ENCODE measurements at places on chromosomes 16 and 17.
A peak's percentile ranks its signal among the peaks of the same experiment; 100 is the strongest.

DNA sequence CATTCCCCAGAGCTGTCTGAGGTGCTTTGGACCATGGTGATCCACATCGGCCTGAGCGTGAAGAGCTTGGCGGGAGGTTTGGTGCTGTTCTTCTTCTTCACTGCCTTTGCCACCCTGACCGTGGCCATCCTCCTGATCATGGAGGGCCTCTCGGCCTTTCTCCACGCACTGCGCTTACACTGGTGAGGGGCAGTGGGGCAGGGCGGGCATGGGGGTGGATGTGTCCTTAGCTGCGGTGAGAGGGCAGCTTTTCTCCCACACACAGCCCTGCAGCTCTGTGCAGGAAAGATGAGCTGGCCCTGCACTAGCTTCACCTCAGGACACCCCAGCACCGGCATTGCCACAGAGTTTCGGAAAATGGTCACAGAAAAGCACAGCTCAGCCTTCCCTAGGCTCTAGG lies 21.8 kb upstream of the NAGLU start:
- DNase-seq = no peak

DNA sequence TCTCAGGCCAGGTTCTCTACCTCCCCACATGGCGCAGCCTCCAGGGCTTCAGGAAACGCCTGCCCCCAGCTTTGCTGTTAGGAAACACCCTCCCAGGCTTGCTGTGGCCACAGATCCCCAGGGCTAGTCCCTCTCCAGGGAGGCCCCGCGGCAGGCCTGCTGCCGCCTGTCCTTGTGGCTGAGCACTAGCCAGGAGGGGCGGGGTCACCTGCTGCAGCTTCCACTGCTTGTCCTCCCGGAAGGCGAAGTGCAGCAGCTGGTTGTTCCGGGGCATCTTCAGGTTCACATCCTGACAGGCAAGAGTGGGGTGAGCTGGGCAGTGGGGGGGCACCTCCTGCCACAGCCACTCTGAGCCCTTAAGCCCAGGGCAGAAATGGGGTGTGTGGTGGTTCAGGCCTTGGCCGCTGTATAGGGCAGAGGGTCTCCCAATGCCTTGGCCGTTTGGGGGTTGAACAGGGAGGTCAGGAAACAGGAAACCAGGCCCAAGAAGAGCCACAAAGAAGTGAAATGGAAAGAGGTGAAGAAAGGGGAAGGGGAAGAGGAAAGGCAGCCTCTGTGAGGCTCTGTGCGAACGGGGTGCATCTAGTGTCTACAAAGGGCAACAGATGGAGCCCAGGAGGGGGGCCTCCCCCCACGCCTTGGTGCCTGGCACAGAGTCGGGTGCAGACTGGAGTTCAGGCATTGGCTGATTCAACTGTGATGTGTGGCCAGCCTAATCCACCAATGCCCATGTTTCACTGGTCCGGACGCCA lies 2.0 kb downstream of the ROGDI start:
- no peak for DNase-seq

DNA sequence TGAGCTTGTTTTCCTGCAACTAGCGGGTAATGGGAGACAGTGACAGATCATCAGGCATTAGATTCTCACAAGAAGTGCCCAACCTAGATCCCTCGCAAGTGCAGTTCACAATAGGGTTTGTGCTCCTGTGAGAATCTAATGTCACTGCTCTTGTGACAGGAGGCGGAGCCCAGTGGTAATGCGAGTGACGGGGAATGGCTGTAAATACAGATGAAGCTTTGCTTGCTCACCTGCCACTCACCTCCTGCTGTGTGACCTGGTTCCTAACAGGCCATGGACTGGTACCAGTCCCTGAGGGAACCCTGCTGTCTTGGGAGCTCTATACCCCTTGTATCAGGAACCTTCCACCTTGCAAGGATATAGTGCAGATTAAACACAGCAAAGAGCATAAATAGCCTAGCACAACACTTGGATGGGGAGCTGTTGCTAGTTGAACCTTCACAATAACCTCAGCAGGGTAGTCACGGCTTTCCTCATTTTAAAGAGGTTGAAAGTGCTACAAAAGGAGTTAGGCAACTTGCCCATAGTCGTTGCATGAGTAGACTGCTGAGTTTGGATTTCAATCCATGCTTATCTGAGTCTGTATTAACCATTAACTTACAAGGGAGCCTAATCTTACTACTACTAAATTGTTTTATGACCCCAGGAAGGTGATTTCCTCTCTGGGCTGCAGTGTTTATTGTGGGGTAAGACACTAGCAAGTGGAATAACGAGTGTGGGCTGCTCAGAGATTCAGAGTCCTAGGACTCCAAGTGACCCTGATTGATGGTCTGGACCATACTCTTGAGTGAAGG lies 156.6 kb upstream of the ZFHX3 start:
- DNase-seq = no peak

DNA sequence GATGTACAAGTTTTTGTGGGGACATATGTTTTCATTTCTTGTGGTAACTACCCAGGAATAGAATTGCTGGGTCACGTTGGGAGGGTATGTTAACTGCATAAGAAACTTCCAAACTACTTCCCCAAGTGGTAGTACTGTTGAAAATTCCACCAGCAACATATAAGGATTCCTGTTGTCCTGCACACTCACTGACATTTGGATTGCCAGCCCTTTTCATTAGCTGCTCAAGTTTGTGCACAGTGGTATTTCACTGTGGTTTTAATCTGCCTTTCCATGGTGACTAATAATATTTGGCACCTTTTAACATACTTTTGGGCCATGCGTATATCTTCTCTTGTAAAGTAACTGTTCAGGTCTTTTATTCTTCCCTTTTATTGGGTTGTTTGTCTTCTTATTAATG lies 103.3 kb downstream of the GNAO1 start:
- DNase-seq = no peak

GRCh38 chr16:30903596-30903995 lies 7.2 kb downstream of the CTF1 start:
- no peak for DNase-seq

GRCh38 chr16:46555951-46556350 lies 65.2 kb downstream of the SHCBP1 start:
- no peak for DNase-seq

GRCh38 chr16:84502075-84502474 lies 2.4 kb downstream of the MEAK7 start:
- no peak for DNase-seq

DNA sequence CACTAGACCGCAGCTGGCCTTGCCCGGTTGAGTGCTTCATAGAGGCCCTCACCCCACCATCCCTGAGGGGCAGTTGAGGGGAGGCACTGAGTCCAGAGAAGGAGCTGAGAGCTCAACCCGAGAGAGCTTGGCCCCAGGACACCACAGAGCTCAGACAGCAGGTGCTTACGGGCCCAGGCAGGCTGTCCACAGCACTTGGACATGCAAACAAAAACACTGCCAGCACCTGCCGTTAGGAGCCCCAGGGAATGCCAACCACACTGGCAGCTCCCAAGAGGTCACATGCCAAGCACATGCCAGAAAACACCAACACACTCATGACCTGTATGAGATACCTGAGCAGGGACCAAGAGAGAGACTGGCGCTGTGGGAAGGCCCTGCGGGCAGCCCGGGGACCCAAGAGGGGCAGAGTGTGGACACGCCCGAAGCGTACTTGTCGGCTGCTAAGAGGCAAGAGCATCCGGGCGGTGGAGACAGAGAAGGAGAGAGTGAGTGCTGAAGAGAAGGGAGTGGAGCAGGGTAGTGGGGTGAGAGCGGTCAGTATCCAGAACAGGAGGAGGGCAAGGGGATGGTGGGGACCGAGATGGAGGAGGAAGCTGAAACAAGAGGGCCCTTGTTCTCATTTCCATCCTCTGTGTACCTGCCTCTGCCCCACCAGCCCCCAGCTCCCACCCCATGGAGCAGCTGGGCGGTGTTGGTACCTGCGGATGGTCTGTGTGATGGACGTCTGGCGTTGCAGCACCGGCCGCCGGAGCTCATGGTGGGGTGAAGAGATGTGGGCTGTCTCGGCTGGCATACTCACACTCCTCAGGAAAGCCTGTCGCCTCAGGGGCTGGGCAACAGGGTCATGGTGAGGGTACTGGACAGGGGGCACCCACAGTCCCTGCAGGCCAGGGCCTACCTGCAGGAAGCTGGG lies 8.2 kb downstream of the RHBDF1 start:
- peak; percentile 55 for DNase-seq

DNA sequence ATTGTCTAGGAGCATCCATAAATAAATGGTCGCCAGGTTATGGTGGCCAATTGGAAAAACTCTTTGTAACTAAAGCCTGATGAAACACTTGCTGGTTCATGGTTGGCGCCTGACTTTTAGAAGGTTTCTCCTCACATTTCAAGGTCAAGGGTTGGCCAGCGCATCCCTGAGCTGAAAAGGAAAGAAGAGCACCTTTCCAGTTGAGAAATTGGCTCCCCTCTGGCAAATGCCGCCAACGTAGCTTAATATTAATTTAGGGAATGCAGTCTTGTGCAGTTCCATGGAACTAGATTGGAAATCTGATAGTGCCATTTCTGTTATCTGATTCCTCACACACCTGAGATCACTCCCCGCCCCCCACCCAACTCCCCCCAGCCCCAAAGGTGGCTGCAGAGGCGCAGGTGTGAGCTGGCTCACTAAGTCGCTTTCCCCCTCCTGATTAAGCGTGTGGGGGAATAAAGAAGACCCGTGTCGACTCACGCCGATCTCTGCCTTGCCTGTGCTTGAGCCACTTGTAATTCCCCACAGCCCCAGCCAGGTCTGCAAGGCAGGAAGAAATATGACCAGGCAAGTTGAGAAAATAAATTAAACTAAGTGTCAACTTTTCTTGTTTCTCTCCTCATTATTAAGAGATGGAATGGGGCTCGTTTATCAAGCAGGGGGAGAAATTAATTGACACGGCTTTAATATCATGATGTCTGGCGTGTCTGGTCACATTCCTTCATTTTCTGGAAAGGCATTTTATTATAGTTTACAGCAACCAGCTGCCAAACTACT lies 157.7 kb downstream of the CCDC182 start:
- no peak for DNase-seq

DNA sequence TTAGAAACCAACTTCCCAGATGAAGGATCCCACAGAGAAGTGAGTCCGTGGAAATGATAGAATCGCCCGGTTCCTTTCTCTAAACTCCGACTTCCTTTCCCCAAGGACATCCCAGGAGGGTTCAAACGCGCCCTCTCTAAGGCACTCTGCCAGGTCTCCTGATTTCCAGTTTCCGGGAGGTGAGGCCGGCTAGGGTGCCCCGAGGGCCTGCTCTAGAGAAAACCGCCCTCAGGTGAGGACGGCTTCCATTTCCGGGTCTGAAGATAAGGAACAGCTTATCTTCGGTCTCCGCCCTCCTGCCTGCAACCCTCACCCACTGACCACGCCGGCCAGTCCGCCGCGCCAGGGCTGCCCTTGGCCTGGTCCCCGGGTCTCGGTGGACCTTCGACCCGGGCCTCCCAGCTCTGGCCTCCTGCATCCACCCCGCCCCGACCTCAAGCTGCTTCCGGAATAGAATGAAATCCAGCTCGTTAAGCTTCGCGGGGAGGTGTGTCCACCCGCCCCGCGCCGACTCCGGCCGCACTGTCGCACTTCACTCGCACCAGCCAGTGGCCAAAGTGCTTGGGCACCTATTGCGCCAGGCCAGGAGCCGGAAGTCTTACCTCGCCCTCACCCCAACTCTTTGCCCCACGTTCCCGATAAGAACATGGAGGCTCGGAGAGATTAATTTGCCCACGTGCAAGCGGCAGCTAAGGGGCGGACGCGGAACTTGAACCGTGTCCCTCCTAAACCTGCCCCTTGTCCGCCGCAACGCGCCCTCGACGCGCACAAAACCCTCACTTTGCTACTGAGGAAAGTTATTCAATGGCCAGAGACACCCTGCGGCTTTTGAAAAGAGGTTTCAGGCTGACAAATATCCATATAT lies 836 bp upstream of the MMP15 start:
- DNase-seq = peak; percentile 42

DNA sequence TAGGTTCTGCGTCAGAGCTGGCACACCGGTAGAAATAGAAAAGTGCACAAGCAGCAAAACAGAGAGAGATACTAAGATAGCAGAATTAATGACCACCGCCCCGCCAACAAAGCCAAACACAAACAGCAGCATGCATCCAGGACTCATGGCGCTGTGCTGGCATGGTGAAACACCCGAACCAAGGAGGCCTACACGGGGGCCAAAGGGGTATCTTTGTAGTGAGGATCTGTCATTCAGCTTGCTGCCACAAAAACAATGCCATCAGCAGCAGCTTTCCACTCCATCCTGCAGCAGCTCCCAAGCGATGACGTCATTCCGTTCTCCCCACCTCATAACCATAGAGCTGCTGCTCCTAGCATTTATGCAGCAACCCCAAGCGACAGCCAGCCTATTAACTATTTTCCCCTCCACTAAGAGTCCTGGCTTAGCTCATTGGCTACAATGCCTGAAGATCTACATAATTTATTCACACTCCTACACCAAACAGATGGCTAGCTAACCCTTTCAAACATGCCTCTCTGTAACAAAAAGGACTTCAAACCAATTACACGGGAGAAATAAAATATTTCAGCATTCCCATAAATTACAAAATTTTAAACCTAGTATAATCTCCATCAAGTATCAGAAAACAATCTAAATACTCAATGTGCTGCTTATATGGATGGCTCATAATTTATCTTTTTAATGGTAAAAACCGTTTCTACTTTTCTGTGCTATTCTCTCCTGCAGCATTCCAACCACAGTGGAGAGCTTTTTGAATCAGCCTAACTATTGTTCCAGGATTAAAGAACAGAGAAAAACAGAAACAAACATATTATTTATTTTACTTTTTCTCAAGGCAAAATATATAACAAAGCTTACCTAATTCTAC lies 73.9 kb downstream of the SPAG9 start:
- peak; percentile 98 for DNase-seq

DNA sequence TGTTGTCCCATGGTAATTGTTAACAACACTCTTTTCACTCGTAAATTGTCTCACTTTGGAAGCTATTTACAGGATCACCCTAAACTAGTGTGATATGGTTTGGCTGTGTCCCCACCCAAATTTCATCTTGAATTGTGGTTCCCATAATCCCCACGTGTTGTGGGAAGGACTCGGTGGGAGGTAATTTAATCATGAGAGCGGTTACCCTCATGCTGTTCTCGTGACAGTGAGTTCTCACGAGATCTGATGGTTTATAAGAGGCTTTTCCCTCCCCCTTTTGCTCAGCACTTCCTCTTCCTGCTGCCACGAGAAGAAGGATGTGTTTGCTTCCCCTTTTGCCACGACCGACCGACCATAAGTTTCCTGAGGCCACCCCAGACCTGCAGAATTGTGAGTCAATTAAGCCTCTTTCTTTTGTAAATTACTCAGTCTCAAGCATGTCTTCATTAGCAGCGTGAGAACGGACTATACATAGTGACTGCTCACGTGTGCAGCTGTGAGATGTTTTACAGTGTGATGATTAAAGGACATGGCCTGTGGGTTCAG lies 34.4 kb downstream of the DNAH3 start:
- DNase-seq = no peak
